Transverse colon (tissue), 4 donors: ENCODE measurements at places on chromosomes 11 and 22. TPM values are rescaled to one million over a fixed set of nuclear protein-coding genes. Genes with fewer than 3 reads are reported as not detected.

DNA sequence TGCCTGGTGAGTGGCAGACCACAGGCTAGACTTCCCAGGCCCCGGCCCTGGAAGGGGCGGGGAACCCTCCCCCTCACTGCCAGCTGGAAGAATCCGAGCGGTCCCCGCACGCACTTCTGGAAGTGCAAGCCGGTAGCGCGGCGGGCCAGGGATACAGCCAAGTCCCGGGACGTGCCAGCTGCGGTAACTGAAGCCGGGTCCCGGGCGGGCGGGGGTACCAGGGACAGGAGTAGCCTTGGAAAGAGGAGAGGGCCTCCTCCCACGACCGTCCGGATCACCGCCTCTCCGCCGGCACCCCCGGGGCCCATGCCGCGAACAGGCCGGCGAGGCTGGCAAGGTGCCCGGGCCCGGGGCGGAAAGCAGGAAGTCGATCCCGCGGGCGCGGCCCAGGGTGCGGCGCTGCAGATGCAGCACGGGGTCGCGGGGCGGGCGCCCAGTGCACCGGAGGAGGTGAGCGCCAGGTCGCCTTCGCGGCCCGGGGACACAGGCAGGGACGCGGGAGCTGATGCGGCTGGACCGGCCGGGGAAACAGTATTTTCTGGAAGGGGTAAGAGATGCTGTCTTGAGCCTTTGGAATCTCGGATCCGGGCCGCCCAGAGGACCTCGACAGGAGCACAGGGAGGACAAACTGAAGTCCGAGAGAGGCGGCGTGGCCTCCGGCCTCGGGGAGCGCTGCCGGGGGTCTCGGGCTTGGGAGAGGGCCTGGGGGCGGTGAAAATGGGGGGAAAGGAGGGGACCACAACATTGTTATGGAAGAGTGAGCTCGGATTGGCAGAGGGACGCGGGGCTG is 783 bp upstream of the SLC35C1 start:
- H3K4me1 ChIP-seq: peaks cover 22% of the 10 kb centered on the region
- peak; percentile 94 for DNase-seq
- peak overlapping the region; percentile 62 for H3K4me3 ChIP-seq
- no peaks in the 10 kb centered on the region for H3K36me3 ChIP-seq
- H3K27me3 ChIP-seq: no peaks in the 10 kb centered on the region
- H3K27ac ChIP-seq: peak overlapping the region; percentile 97

DNA sequence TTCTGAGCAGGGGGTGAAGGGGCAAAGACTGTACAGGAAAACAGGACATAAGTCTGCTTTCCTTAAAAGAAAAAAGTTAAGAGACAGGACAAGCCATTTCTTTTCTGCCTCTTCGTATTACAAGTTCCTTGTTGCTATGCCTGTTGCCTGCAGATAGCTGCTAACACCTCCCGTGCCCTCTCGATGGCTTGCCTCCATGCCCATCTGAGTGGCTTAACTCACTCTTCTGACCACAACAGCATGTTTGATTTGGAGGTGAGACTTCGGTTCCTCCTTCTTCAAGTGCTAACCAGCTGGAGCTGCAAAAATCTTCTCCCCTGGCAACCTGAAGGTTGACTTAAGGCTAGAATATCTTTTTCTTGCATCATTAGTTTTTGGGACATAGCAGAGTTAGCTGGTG is 103.1 kb downstream of the PRR5L start:
- H3K4me3 ChIP-seq: no peak overlapping the region
- H3K27me3 ChIP-seq: no peaks in the 10 kb centered on the region
- no peak overlapping the region for H3K27ac ChIP-seq
- H3K36me3 ChIP-seq: peaks cover 8% of the 10 kb centered on the region

- no peaks in the 10 kb centered on the region for H3K36me3 ChIP-seq
- no peak overlapping the region for H3K4me3 ChIP-seq
- peak; percentile 71 for DNase-seq
- H3K27me3 ChIP-seq: no peaks in the 10 kb centered on the region
- peaks cover 44% of the 10 kb centered on the region for H3K4me1 ChIP-seq
- peak overlapping the region; percentile 78 for H3K27ac ChIP-seq
Measured at GRCh38 chr22:35479985-35480550, 60.6 kb upstream of the RASD2 start.

GGT1 gene
- total RNA-seq: 52.4 TPM

GRCh38 chr22:41638748-41639147 is 17.7 kb downstream of the XRCC6 start:
- no peaks in the 10 kb centered on the region for H3K27me3 ChIP-seq
- no peak for DNase-seq
- no peaks in the 10 kb centered on the region for H3K36me3 ChIP-seq
- H3K27ac ChIP-seq: no peak overlapping the region

- no peaks in the 10 kb centered on the region for H3K36me3 ChIP-seq
- H3K27me3 ChIP-seq: no peaks in the 10 kb centered on the region
- H3K4me1 ChIP-seq: no peaks in the 10 kb centered on the region
Measured at GRCh38 chr22:29670626-29671025, 49.2 kb upstream of the CABP7 start.

GRCh38 chr11:76719686-76720085 is 49.1 kb upstream of the LRRC32 start:
- H3K4me3 ChIP-seq: no peak overlapping the region
- peaks cover 12% of the 10 kb centered on the region for H3K27me3 ChIP-seq
- H3K4me1 ChIP-seq: peaks cover 7% of the 10 kb centered on the region
- no peak for DNase-seq

APOBEC3H gene
- total RNA-seq: 0.41 TPM

DNA sequence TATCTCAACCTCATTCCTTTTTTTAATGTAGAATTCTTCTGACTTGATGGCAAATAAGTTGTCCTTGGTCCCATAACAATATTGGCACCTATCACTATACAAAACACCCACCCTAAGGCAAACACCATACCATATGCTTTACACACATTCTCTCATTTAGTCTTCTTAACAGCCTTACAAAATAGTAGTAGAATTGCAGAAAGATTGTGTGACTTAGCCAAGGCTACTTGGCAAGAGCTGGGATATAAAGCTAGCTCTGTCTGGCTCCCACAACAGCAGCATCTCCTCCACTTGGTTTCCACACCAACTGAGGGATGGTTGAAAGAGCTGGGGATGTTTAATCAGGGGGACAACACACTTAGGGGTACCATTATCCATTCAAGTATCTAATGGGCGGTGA is 9.8 kb upstream of the ZDHHC13 start:
- no peak overlapping the region for H3K4me3 ChIP-seq
- DNase-seq: no peak
- H3K36me3 ChIP-seq: no peaks in the 10 kb centered on the region
- no peaks in the 10 kb centered on the region for H3K27me3 ChIP-seq
- H3K27ac ChIP-seq: no peak overlapping the region
- no peaks in the 10 kb centered on the region for H3K4me1 ChIP-seq

- no peaks in the 10 kb centered on the region for H3K36me3 ChIP-seq
- H3K4me1 ChIP-seq: no peaks in the 10 kb centered on the region
- no peak overlapping the region for H3K4me3 ChIP-seq
- no peak overlapping the region for H3K27ac ChIP-seq
- no peaks in the 10 kb centered on the region for H3K27me3 ChIP-seq
Measured at GRCh38 chr11:102981324-102981910, 25.9 kb upstream of the MMP13 start.

SERHL2 gene
- total RNA-seq: 0.95 TPM

P4HA3 gene
- 0.40 TPM for total RNA-seq

GRCh38 chr22:32475468-32476010 is 928 bp downstream of the FBXO7 start:
- H3K36me3 ChIP-seq: no peaks in the 10 kb centered on the region
- peak; percentile 47 for DNase-seq
- H3K4me3 ChIP-seq: peak overlapping the region; percentile 91
- H3K27ac ChIP-seq: peak overlapping the region; percentile 97
- H3K27me3 ChIP-seq: no peaks in the 10 kb centered on the region

TRIM49D2 gene
- total RNA-seq: not detected

DNA sequence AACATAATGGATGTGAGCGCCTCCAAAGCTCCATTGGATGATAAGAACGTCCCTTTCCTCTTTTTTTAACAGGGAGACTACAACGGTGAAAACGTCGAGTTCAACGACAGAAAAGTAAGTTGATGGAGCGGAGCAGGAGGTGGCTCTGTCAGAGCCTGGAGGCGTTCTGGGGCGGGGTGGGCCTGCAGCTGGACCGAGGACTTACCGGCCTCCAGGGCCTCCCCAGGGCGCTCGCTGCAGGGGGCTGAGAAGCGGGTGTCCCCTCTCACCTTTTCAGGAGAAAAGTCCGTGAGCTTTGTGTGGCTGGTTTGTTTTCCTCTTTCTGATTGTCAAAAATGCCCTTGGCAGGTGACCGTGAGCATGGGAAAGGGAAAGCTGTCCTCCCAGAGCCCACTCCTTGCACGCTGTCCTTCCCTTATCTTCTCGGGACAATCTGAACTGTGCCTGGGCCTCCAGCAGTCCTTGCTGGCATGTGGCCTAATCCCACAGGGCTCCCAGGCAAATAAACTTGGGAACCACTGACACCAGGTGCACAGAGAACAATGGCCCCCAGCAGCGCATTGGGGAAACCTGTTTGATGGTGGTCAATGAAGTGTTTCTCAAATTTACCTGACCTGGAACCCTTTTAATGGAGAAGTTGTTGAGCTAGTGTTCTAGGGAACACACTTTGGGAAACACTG is 38.4 kb downstream of the ANO1 start:
- H3K4me3 ChIP-seq: no peak overlapping the region
- DNase-seq: no peak
- no peak overlapping the region for H3K27ac ChIP-seq
- peaks cover 8% of the 10 kb centered on the region for H3K4me1 ChIP-seq

PPP6R3 gene
- 158 TPM for total RNA-seq

CASP4 gene
- 86.3 TPM for total RNA-seq

KCNQ1OT1 gene
- total RNA-seq: 1.8 TPM

CD3D gene
- total RNA-seq: 19.2 TPM

GRCh38 chr11:14237444-14237961 is 121.5 kb downstream of the RRAS2 start:
- no peaks in the 10 kb centered on the region for H3K4me1 ChIP-seq
- no peaks in the 10 kb centered on the region for H3K27me3 ChIP-seq
- H3K27ac ChIP-seq: no peak overlapping the region
- H3K36me3 ChIP-seq: no peaks in the 10 kb centered on the region
- peak; percentile 25 for DNase-seq

CCDC87 gene
- total RNA-seq: not detected

GRCh38 chr11:33804471-33804870 is 30.2 kb upstream of the FBXO3 start:
- peaks cover 55% of the 10 kb centered on the region for H3K27me3 ChIP-seq
- no peak overlapping the region for H3K4me3 ChIP-seq
- H3K27ac ChIP-seq: no peak overlapping the region
- DNase-seq: no peak
- no peaks in the 10 kb centered on the region for H3K36me3 ChIP-seq

DNA sequence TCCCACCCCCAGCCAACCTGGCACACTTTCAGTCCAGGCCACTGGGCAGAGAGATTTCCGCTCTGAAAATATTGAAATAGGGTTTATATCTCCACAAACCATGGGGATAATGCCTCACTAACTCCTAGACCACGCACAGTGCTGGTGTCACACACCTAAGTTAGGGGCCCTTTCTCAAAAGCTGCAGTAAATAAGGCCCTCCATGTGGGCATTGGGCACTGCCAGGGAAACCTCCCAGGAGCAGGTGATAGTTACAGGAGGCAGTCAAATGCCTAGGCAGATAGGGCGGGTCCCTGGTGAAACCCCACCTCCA is 3.1 kb upstream of the IL10RA start:
- H3K4me3 ChIP-seq: no peak overlapping the region
- DNase-seq: no peak
- no peaks in the 10 kb centered on the region for H3K36me3 ChIP-seq
- peaks cover 8% of the 10 kb centered on the region for H3K27me3 ChIP-seq
- no peaks in the 10 kb centered on the region for H3K4me1 ChIP-seq
- no peak overlapping the region for H3K27ac ChIP-seq

GRCh38 chr22:24355574-24355973 is 71.8 kb upstream of the ADORA2A start:
- H3K27me3 ChIP-seq: no peaks in the 10 kb centered on the region
- no peak overlapping the region for H3K4me3 ChIP-seq
- no peak overlapping the region for H3K27ac ChIP-seq
- peaks cover 5% of the 10 kb centered on the region for H3K4me1 ChIP-seq
- H3K36me3 ChIP-seq: no peaks in the 10 kb centered on the region
- DNase-seq: no peak

TMEM191B gene
- total RNA-seq: not detected

DNA sequence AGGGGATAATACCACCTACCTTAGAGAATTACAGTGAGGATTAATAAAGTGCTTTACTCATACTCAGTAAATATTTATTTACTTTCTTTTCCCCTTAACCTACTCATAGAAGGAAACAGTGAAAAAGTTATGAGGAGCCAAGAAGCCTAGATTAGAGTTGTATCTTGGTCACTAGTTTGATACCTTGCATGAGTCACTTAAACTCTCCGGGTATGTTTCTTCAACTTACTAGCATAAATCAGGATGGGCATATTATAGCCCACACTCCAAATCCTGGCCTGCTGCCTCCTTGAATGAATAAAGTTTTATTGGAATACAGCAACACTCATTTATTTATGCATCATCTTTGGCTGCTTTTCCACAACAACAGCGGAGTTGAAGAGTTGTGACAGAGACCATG is 8.2 kb downstream of the FBXO3 start:
- H3K4me3 ChIP-seq: no peak overlapping the region
- no peak overlapping the region for H3K27ac ChIP-seq
- peaks cover 18% of the 10 kb centered on the region for H3K36me3 ChIP-seq
- no peaks in the 10 kb centered on the region for H3K4me1 ChIP-seq

SREBF2 gene
- 252 TPM for total RNA-seq

- no peaks in the 10 kb centered on the region for H3K36me3 ChIP-seq
- no peak overlapping the region for H3K4me3 ChIP-seq
- H3K27ac ChIP-seq: peak overlapping the region; percentile 49
- H3K27me3 ChIP-seq: no peaks in the 10 kb centered on the region
- no peak for DNase-seq
Measured at GRCh38 chr22:32699686-32700085, 101.8 kb upstream of the TIMP3 start.

- no peaks in the 10 kb centered on the region for H3K27me3 ChIP-seq
- no peak for DNase-seq
- H3K36me3 ChIP-seq: no peaks in the 10 kb centered on the region
- H3K4me3 ChIP-seq: no peak overlapping the region
- no peak overlapping the region for H3K27ac ChIP-seq
- no peaks in the 10 kb centered on the region for H3K4me1 ChIP-seq
Measured at GRCh38 chr11:60367896-60368295, 10.4 kb upstream of the MS4A7 start.

MPZL2 gene
- 69.9 TPM for total RNA-seq

DNA sequence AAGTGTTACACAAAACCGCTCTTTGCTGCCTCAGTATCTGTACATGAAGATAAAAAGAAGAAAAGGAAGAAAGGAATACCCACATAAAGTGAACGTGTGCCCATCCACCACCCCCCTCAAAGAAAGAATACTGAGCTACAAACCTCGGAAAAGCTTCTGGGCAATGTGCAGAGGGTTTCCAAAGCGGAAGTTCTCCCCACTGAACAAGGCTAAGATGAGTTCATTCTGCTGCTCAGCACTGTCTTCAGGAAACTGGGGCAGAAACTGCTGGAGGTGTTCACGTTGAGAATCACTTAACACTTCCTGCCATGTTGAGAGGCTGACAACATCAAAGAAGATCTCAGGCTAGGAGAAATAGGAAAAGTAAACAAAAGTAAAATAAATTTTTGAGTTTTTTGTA is 6.9 kb downstream of the NFRKB start:
- no peaks in the 10 kb centered on the region for H3K27me3 ChIP-seq
- H3K27ac ChIP-seq: no peak overlapping the region
- no peaks in the 10 kb centered on the region for H3K4me1 ChIP-seq
